Lung (tissue), 17 donors: ENCODE measurements at places on chromosomes 1 and 21. TPM values are rescaled to one million over a fixed set of nuclear protein-coding genes. Genes with fewer than 3 reads are reported as not detected.

GRCh38 chr1:225888898-225889601 is at the start of gene LEFTY1:
Gene LEFTY1, minus strand, starts transcription at chr1:225889146. Its CDS starts 80 bp downstream, at chr1:225889066.
- peak; percentile 98 for DNase-seq

DNA sequence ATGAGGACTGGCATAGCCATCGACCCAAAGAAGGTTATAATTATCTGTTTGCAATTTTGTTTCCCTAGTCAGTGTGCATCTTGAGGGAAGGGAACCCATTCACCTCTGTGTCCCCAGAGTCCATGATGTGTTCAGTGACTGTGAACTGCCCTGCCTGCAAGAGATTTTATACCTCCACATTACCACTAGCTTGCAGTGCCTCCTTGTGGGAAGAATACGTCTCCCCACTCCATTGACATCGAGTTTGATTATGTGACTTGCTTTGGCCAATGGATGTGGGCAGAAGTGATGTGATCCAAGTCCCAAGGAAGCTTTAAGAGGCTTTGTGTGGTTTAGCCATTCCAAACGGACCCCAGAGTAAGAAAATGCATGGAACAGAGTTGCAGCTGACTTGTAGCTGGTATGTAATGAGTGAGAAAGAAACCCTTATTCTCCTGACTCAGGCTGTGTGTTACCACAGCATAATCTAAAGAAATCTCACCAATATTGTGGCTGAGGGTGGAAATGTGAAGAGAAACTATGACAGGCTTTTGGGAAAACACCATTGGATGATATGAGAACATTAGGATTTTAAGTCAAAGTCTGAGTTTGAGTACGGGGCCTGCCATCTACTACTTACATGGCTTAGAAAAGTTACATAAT is 47.8 kb upstream of the NRDC start:
- no peak for DNase-seq

The GJB3 gene
- total RNA-seq: 0.52 TPM

GRCh38 chr1:25794325-25794724 is 5.7 kb upstream of the SELENON start:
- DNase-seq: no peak

- no peak for DNase-seq
These were observed 192.3 kb downstream of the FCRL5 start for GRCh38 chr1:157360023-157360390.

DNA sequence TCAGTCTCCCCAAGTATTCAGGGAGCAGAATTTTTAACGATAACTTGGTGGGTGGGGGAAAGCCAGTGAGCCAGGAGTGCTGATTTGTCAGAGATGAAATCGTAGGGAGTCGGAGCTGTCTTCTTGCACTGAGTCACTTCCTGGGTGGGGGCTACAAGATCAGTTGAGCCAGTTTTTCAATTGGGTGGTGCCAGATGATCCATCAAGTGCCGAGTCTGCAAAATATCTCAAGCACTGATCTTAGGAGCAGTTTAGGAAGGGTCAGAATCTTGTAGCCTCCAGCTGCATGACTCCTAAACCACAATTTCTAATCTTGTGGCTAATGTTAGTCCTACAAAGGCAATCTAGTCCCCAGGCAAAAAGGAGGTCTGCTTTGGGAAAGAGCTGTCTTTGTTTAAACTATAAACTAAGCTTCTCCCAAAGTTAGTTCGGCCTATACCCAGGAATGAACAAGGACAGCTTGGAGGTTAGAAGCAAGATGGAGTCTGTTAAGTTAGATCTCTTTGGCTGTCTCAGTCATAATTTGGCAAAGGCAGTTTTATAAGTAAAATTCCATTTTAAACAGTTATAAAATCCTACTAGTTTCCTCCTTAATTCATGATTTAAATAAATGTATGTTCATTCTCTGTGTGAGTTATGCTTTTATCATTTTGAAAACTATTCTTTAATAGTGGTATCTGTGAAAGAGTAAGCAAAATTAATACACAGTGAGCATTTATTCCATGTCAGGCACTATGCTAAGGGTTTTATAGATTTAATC is 51.7 kb downstream of the SLC16A1 start:
- DNase-seq: no peak
